ENCODE measurements at places on chromosomes 11 and 22. TPM values are rescaled to one million over a fixed set of nuclear protein-coding genes. Genes with fewer than 3 reads are reported as not detected.

The SCUBE1 gene
- 7.4 TPM for total RNA-seq

The FADD gene
- total RNA-seq: 33.3 TPM

The OR8D1 gene
- total RNA-seq: not detected

The OR2AG2 gene
- total RNA-seq: 0.39 TPM

Data from articular chondrocyte of knee joint (primary cell).